ENCODE measurements at places on chromosomes 2 and 18.

DNA sequence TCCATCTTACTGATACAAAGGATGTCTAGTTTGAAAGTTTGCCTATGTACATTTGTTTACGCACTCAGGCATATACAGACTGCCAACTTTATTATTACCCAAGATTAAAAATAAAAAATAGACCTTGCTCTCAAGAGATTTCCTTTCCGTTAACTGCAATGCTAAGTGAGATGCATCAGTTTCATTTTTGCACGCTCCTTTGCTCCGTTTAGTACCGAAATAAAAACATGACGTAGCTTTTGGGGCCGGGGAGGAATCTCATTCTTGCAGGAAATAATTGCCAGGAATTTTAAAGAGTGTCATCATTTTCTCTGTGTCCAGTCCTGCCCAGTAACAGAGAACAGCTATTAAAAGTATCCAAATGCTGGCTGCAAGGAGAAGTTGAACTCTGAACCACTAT is 169.5 kb downstream of the SLC8A1 start:
- no peak for DNase-seq

DNA sequence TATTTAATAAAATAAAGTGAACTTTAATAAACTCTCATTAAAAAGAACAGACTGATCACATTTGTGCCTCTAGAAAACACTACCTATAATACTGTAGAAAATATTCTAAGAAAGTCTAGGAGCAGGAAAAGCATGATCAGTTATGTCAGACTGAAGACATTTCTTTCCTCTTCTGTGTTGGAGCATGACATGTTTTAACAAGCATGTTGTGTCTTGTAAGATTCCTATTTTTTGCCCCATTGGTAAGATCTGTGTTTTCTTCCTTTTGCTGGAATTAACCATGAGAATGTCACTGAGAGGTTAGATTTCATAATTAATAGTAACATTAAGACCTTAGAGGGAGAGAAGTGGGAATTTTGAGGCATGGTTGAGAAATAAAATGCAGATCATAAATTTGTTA is 27.7 kb downstream of the LAMA3 start:
- no peak for DNase-seq

DNA sequence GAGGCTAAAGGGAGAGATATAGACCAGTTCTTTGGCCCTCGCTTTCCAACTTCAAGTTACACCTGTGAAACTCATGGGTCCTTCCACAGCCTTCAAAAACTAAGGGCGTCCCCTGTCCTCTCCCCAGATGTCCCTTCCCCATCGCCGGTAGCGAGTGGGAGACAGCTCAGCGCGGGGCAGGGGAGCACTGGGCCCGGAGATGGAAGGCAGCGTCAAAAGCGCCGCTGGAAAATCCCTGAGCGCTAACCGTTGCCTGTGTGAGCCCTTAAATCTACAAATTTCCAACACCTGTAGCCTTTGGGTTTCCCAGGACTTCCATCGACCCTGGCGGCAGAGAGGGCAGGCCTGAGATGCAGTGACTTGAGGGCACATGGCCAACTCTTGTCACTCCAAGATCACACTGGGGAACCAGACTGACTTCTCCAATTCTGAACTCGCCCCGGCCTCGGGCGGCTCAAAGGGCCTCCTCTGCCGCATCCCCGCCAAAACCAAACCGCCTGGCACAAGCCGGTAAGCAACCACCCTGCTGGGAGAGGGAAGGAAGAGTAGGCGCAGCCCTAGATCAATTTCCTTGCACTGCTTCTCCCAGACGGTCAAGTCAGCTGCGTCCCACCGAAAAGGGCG is 879 bp upstream of the EPAS1 start:
- no peak for DNase-seq

DNA sequence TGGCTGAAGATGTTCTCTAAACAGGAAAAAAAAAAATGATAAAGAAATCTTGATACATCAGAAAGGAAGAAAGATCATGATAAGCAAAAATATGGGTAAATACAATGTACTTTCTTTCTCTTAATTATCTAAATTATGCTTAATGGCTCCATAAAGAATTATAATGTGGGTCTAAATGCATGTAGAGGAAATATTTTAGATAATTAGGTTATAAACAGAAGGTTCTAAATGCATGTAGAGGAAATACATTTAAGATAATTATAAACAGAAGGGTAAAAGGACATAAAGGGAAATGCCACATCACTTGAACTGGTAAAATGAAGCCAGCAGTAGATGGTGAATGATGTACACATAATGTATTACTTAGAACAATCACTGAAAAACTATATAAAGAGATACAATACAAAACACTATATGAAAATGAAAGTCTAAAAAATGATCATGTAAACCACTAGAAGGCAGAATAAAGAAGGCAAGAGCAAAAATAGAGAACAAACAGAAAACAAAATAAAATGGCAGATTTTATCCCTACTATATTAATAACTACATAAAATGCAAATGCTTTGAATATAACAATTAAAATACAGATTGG is 308.4 kb upstream of the CDH2 start:
- no peak for DNase-seq

GRCh38 chr18:69838620-69839411 is 108.9 kb downstream of the CD226 start:
- no peak for DNase-seq

GRCh38 chr2:223052548-223053483 is 826 bp downstream of the KCNE4 start:
- DNase-seq: no peak

GRCh38 chr2:239465017-239466001 is 64.5 kb upstream of the HDAC4 start:
- peak; percentile 58 for DNase-seq

GRCh38 chr2:180662941-180663471 is 317.4 kb upstream of the UBE2E3 start:
- no peak for DNase-seq

- DNase-seq: no peak
These were observed 193.0 kb downstream of the ACTR3 start for GRCh38 chr2:114082731-114083433.

- DNase-seq: no peak
These were observed 133.5 kb upstream of the SLC14A2 start for GRCh38 chr18:45481821-45482220.

DNA sequence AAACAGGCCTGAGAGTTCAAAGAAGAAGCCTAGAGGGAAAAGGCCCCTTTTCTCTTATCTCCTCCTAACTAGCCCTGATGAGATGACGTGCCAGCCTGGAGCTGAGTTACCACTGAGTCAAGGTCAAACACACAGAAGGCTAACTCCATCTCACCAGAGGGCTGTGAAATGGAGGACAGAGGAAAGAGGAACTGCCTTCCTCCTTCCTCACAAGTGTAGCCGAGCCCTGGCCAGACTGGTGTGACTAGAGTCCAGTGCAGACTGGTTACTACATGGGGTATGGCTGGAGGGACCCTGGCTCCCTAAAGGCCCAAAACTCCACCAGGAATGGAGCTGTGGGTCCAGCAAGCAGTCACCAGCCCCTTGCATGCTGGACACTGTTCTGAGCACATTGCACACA is 35.7 kb upstream of the GYPC start:
- DNase-seq: no peak

DNA sequence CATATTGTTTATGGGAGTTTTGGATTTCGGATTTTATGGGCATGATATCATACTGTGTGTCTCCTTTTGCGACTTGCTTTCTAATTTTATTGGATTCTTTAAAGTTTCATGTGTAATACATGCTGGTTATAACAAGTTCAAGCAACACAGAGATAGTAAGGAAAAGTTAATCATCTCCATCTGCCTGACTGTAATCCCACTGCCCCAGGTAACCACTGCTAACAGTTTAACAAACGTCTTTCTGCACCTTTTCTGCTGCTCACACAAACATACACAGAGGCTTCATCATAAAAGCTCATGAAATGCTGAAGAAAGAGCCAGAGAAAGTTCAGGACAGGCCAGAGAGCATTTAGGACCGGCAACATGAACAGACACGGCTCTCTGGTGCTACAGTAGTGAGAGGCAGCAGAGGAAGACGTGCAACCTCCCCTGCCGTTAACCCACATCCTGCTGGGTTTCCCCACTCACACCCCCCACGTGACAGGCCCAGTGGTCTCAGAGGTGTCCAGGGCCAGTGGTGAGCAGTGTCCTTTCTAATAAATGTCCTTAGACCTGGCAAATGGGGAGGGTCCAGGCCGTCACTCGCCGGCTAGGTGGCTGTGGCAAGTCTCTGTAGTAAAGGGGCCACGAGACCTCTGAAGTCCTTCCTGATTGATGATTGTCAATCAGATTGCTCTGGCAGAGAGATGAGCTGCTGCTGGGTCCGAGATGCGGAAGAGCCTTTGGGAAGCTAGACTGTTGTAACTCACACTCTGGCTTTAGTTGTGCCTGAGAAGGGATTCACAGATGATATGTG is 43.0 kb upstream of the SLC1A4 start:
- no peak for DNase-seq

DNA sequence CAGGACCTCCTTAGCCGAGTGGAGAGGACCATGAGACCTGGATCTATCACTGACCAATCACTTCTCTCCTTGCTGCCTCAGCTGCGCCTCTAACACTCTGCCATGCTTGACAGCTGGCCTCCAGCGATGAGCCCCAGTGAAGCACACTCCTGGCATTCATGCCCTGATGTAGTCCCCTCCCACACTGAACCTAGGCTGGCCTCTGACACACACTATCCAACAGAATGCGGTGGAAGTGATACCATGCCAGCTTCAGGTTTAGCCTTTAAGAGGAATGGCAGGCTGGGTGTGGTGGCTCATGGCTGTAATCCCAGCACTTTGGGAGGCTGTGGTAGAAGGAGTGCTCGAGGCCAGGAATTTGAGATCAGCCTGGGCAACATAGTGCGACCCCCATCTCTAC is 73.7 kb upstream of the LAPTM4A start:
- no peak for DNase-seq

DNA sequence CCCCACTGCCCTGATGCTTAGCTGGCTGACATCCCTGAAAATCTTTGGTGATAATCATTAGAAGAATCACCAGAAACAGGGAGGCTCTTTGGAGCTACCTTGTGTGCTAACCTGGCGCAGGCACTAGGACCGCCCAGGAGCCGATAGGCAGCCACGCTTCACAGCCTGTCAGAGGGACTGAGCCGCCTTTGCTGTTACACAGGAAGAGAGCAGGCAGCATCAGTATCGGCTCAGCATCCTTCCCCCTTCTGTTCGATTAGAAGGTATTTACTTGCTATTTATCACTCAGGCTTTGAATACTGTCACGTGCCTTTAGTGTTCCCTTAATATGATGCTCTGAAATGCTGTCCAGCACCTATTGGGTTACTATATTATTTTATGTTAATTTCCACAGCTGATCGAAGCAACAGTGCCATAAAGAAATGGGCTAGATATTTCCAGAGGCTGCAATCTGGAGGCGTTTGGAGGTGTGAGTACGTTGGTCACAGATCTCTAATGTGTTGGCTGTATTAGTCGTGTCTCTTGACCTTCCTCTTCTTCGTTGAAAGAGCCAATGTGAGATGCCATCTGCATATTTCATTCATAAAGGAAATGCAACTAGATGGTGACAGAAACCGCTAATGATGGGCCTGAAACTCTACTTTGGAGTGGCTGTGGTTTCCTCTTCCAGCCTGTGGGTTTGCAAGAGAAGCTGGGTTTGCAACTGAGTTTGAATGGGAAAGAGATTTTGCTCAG is 110.4 kb upstream of the RAB27B start:
- no peak for DNase-seq

- DNase-seq: peak; percentile 62
These were observed 64.2 kb downstream of the RBMS1 start for GRCh38 chr2:160429248-160430000.

- DNase-seq: no peak
These were observed 110.4 kb upstream of the PARD3B start for GRCh38 chr2:204434660-204435462.

DNA sequence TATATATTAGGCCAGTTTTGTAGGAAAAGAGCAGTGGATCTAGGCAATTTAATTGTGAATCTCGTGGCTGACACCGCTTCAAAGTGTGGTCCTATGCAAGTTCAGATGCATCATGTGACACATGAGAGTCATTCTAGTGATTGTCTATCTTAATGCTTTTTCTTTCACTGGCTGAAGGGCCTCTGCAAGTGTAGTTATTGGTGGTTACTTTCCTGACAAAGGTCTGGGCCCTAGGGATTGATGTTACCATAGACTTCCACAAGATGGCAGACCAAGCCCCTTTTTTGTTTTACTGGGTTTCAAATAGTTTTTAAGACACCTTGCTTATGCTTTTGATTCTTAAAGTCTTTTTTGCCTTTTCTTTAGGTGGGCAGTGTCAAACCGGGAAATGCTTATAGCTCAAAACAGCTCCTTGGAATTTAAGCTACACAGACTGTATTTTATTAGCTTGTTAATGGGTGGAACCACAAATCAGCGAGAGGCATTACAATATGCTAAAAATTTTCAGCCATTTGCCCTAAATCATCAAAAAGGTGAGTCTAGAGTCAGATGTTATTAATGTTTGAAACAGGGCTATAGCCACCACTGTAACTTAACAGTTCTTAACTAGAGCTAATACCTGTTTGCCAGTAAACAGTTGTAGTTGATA is 25.9 kb downstream of the CD8A start:
- DNase-seq: peak; percentile 38

- DNase-seq: no peak
These were observed 113.8 kb downstream of the THADA start for GRCh38 chr2:43481927-43482542.

- DNase-seq: peak; percentile 73
These were observed 9.1 kb downstream of the RND3 start for GRCh38 chr2:150478200-150478974.

DNA sequence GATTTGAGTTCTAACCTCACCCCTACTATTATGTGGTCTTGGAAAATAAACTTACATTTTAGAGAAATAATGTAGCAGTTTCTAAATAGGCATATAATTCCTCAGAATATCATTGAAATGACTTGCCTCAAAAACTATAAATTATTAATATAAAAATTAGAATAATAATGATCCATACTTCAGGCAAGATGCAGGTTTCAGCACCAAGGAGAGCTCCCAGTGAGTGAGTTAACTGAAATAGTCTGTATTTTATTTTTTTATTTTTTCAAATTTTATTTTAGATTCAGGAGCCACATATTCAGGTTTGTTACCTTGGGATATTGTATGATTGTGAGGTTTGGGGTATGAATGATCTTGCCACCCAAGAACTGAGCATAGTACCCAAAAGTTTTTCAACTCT is 472.2 kb upstream of the DCC start:
- DNase-seq: peak; percentile 19

- no peak for DNase-seq
These were observed 28.0 kb downstream of the ST6GAL2 start for GRCh38 chr2:106857882-106858478.

DNA sequence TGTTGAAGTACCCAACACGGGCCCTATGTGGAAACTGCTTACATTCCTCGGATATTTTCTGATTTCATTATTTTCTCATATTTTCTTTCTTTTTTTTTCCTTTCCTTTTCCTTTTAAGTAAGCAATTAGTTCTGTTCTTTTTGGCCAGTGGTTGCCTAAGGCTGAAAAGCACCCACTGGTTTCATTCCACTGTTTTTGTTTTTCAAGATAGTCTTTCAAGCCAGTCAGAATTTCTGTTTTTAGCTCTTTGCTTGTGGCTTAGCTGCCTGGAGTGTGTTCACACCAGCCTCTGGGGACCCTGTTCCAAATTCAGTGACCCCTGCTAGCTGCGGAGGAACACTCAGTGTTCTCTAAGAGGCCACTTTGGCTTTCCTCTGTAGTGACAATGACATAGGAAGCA is 73.6 kb downstream of the NRP2 start:
- no peak for DNase-seq
